Activated T-cell treated with anti-CD3 and anti-CD28 coated beads, Interleukin-2, amount 50 U/mL, for 4 hours (primary cell): ENCODE measurements at places on chromosomes 2 and 18. TPM values are rescaled to one million over a fixed set of nuclear protein-coding genes. Genes with fewer than 3 reads are reported as not detected.

KCNG2 gene
- not detected for total RNA-seq

SLC40A1 gene
- total RNA-seq: 2.1 TPM

- DNase-seq: no peak
These were observed 28.2 kb downstream of the CCDC102B start for GRCh38 chr18:68826121-68826520.

WNT10A gene
- total RNA-seq: 1.4 TPM

- DNase-seq: no peak
These were observed 132.9 kb downstream of the MYO5B start for GRCh38 chr18:50061876-50062517.

REEP1 gene
- total RNA-seq: not detected

GRCh38 chr18:11021477-11021876, 127.9 kb downstream of the PIEZO2 start:
- DNase-seq: no peak

DNA sequence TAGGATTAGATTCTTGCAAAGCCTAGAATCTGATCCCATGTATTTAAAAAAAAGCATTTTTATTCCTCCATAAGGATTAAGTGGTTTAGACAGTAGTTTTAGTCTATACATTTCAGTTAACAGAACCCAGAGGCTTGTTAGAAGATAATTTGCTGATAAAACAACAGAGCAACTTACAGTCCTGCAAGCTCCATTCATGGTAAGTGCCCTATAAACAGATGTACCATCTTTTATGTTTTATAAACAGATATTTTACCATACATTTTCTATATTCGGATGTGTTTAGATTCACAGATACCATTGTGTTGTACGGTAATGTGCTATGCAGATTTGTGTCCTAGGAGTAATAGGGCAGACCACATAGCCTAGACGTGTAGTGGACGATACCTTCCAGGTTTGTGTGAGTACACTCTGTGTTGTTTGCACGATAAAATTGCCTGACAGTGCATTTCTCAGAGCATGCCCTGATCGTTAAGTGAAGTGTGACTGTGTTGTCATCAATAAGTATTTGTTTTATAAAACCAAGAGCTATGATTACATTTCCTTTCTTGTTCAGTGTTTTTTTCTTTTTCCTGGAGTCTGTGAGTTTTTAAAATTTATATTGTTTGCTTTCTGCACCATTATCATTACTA, 54.2 kb downstream of the CERS6 start:
- no peak for DNase-seq

- DNase-seq: no peak
These were observed 9.7 kb upstream of the NT5DC4 start for GRCh38 chr2:112710956-112711750.

GRCh38 chr2:88673363-88673762, 18.1 kb upstream of the RPIA start:
- DNase-seq: no peak

SERPINB3 gene
- total RNA-seq: not detected

- no peak for DNase-seq
These were observed 159.6 kb downstream of the DCC start for GRCh38 chr18:52499644-52500043.

DNA sequence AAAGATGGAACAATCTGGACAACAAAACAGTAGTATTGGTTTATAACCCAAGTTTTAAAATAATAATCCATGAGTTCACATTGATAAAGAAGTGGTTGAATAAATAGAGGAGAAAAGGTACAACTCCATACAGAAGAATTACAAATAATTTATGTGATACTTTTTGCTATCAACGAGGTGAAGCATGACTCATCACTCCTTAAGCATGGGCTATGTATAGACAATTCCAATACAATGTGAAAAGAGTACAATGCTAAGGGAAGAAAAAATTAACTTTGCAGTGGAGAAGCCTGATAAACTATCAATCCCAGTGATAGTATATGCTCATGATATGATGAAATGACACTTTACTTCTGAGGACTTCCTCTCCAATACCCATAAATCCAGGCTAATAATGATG, 312.9 kb downstream of the GULP1 start:
- no peak for DNase-seq

- no peak for DNase-seq
These were observed 83.5 kb downstream of the NFATC1 start for GRCh38 chr18:79479116-79479760.

SIX3 gene
- total RNA-seq: 0.11 TPM

DNA sequence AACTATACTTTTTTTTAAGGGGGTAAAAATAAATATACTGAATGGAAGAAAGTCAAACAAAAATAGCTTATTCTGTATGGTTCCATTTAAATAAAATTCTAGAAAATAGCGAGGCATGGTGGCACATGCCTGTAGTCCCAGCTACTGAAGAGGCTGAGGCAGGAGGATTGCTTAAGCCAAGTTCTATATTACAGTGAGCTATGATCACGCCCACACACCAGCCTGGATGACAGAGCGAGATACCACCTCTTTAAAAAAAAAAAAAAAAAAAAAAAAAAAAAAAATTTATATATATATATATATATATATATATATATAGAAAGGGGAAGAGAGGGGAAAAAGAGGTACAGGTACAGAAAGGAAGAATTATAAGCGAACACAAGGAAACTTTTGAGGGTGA, 77.7 kb downstream of the MEMO1 start:
- DNase-seq: no peak

PIGN gene
- 18.9 TPM for total RNA-seq

GRCh38 chr18:3595369-3596273, 145.6 kb downstream of the TGIF1 start:
- no peak for DNase-seq

DNA sequence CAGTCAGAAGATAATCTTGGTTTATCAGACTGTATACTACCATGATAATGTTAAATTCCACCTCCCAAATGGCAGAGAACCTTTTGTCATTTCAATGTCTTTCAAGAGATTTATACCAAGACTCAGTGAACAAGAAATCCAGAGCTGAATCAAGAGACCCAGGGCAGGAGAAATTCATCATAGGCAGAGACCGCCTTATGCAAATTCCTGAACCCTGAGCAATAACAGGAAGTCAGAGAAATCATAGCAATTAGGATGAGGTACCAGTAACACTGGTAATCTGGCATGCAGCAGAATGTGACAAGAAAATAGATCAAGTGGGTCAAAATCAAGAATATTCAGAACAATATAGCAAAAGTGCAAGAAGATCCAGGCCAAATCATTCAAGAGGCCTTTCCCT, 412.4 kb upstream of the LRATD1 start:
- DNase-seq: no peak
